ENCODE measurements at places on chromosomes 2 and 18.

- DNase-seq = no peak
Measured at GRCh38 chr2:138559641-138560040, 58.1 kb downstream of the SPOPL start.

GRCh38 chr2:14354231-14354630 is 278.3 kb upstream of the LRATD1 start:
- DNase-seq = no peak

- DNase-seq = no peak
Measured at GRCh38 chr2:39325966-39326365, 82.2 kb upstream of the CDKL4 start.

DNA sequence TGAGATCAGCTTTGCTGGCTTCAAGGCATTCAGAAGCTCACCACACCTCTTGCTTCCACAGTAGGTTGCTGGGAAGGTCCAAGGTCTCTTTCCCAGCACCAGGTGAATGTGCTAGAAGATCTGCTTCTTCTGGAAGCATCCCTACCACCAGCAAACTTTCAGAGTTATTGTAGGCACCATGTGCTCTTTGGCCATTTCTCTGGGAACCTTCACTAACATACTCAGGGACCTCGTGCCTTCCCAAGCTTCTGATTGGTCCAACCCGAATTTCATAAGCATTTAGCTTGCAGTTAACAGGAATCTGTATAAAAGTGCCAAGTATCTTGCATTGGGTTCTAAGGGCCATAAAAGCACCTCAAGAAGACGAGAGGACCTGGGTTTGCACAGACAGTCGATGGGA is 86.5 kb upstream of the ARL4C start:
- DNase-seq = no peak

- no peak for DNase-seq
Measured at GRCh38 chr2:35125278-35125677, 1230.3 kb upstream of the CRIM1 start.

- DNase-seq = no peak
Measured at GRCh38 chr2:30705056-30705455, 102.2 kb downstream of the CAPN13 start.

DNA sequence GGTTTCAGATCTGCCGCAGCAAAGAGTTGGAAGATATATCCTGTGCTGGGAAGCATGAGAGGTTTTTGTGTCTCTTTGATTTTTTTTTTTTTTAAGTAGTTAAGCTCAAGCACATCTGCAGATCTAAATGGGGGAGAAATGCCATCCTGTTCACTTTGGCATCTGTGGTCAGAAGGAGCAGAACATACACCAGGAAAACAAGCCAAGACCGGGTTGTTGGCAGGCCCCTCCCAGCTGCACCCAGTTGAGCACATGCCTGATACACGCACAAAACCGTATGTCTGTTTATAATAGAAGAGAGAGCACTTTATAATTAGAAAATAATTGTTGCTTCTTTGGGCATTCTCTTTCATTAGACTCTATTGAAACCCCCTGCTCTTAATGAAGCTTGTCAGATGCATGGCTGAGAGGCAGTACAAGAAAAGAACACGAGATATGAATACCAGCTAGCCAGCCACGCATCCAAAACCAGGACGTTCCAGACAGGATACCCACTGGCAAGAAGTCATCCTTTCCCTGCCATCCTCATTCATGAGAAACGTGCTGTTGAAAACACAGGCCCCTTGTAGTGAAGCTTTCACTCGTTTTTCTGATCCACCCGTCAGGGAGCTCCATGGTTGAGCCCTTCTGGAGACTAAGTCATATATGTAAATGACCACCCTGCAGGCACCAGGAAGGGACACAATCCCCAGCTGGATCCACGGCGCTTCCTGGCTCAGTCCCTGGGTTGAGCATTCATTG is 152.2 kb downstream of the ALPK2 start:
- DNase-seq = no peak

DNA sequence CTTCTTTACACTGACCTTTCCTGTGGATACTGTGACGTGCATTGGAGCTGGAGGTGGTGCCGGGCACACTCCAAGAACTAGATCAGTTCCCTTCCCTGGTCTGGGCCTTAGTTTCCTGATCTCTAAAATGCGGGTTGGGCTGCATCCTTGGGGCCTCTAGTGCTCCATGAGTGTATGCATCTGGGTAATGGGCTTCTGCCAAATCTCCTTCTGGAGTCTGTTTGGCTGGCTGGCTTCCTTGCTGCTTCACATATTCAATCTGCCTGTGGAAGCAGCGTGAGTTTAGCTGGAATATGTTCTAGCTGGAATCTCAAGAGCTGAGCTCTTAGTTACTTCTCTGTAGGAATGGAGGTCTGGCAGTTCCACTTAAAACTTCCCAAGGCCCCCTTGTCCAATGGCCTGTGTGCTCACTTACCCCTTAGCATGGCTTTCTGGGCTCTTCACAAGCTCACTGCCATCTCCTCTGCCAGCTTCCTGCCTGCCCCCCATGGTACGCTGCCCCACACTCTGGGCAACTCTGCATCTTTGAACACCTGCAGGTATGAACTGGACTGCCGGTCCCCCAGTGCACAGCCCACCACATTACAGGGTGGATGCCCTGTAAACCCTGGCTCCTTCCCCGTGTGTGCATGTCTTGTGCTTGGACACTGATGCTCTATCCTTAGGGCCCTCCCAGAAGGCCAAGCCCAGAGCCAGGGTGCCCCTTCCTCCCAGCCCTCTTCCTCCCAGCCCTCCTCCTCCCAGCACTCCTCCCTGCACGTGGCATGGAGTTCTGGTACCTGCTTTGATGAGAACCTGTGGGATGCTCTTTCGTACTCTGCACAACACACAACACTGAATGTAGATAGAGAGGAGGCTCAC is 103.6 kb upstream of the SMAD2 start:
- no peak for DNase-seq

DNA sequence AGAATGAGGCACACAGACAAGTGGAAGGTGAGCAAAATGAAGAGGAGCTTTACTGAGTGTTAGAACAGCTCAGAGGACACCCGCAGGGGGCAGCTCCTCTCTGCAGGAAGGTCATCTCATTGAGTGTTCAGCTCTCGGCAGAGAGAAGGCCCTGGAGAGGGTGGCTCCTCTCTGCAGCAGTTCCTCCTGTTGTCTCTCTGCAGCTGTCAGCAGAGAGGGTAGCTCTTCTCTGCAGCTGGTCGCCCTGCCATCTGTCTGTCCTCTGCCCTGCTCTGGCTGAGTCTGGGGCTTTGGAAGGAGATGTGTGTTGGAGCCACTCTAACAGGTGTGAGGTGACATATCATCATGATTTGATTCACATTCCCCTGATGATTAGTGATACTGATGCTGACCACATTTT is 6.8 kb upstream of the SNTG2 start:
- no peak for DNase-seq

DNA sequence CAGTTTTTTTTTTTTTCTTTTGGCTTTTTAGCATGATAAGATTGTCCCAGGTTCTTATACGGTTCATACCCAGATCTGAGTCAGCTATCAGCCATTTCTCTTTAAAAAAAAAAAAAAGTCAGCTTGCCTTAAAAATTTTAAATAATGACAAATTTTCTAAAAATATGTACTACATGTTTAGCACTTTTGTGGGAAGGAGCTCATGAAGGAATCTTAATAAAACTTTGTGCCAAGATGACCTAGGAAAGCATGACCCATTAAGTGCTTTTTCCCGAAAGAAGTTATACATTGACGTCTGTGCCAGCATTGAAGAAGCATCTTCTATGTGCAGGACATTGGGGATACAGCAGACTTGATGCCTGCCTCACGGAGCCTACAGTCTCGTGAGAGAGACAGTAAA is 4.5 kb upstream of the RBMS1 start:
- no peak for DNase-seq

GRCh38 chr2:233421091-233421816 is 67.0 kb downstream of the DGKD start:
- DNase-seq = no peak

DNA sequence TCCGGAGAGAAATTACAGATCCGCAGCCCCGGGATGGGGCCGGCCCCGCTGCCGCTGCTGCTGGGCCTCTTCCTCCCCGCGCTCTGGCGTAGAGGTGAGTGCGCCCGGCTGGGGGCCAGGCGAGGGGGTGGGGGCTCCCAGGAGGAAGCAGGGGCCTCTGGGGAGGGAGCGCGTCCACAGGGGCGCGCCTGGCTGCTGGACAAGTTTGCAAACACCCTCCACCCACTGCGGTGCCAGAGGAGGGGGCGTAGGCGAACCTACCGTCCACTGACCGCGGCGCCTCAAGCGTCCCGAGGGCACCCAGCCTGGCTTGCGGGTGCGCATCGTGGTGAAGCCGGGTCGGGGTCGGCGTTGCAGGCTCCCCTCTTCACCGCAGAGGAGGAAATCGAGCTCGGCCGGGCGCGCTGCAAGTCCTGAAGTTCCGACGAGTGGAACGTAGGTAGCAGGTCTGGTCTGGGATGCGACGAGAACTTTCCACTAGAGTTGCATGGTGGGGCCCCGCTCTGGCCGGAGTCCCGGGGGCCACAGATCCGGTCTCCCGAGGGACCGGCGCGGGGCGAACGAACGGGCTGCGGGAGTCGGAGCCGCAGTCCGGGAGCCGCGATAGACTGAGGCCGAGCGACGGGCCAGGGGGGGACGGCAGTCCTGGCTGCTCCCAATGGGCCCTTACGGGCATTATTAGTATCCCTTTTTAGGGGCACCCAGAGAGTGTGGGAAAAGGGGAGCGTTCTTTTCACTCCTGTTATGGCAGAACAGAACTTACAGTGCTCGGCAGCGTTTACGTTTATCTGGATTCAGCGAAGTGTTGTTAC is 502 bp downstream of the MERTK start:
- DNase-seq = peak; percentile 46

- DNase-seq = no peak
Measured at GRCh38 chr2:56576001-56576400, 392.2 kb downstream of the CCDC85A start.

- no peak for DNase-seq
Measured at GRCh38 chr2:54772531-54772930, 49.1 kb downstream of the EML6 start.
